ENCODE measurements at places on chromosomes 11 and 22.

DNA sequence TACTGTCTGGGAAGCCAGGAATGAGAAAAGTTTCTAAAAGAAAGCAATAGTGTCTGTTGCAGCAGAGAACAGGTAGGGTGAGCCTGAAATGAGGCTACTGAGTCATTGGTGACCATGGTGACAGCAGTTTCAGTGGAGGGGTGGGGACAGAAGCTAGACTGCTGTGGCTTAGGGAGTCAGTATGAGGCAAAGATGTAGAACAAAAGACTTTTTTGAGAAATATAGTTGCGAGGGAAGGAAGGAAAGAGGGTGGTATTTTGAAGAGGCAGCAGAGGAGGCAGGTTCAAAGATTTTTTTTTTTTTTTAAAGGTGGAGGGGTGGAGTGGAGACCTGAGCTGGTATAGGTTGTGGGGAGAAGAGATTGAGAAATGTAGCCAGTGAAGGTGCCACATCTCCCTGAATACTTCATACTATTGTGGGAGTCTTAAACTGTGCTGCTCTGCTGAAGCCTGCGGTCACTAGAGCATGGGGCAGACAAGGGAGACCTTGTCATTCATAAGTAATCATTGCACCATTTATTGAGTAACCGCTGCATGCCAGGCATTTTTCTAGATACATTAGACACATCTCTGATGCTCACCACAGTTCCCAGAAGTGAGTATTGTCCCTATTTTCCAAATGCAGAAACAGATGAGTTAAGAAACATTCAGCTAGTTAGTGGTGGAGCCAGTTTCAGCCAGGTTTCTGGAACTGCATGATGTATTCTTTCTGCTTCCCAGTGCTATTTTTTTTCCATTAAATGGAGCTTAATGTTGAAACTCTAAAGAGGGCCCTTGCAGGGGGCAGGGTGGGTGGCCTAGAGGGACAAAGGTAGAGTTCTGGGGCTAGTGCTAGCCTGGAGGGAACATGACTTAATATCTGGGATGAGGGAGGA lies 49.9 kb downstream of the STIM1 start:
- DNase-seq: no peak

DNA sequence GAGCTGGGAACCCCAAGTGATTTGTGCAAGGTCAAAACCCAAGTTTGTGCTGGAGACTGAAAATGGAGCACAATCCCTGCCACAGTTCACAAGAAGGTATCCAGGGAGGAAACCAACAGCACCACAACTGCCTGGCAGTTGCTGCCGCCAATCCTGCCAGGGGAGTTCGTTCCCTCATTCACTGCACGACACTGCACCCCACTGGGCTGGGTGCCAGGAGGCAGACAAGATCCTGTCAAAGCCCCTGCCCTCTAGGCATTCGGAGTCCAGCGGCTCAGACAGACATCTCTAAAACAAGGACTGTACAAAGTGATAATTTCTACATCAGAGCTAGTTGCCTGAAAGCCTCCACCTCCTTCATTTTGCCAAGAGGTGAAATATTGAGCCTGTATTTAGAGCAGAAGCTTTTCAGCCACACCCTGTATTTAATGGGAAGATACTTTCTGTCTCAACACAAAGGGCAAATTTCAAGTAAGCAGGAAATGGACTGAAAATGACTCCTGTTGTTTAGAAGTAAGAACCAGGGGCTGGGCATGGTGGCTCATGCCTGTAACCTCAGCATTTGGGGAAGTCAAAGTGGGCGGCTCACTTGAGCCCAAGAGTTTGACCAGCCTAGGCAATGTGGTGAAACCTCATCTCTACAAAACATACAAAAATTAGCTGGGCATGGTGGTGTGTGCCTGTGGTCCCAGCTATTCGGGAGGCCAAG lies 277.4 kb upstream of the NARS2 start:
- DNase-seq: no peak

DNA sequence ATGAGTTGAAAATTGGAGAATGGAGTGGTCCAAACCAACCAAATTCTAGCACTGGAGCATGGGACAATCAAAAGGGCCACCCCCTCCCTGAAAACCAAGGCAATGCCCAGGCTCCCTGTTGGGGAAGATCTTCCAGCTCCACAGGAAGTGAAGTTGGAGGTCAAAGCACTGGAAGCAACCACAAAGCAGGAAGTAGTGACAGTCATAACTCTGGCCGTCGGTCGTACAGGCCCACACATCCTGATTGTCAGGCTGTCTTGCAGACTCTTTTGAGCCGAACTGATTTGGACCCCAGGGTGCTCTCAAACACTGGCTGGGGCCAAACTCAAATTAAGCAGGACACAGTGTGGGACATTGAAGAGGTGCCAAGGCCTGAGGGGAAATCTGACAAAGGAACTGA lies 80.5 kb upstream of the ADSL start:
- DNase-seq: no peak

DNA sequence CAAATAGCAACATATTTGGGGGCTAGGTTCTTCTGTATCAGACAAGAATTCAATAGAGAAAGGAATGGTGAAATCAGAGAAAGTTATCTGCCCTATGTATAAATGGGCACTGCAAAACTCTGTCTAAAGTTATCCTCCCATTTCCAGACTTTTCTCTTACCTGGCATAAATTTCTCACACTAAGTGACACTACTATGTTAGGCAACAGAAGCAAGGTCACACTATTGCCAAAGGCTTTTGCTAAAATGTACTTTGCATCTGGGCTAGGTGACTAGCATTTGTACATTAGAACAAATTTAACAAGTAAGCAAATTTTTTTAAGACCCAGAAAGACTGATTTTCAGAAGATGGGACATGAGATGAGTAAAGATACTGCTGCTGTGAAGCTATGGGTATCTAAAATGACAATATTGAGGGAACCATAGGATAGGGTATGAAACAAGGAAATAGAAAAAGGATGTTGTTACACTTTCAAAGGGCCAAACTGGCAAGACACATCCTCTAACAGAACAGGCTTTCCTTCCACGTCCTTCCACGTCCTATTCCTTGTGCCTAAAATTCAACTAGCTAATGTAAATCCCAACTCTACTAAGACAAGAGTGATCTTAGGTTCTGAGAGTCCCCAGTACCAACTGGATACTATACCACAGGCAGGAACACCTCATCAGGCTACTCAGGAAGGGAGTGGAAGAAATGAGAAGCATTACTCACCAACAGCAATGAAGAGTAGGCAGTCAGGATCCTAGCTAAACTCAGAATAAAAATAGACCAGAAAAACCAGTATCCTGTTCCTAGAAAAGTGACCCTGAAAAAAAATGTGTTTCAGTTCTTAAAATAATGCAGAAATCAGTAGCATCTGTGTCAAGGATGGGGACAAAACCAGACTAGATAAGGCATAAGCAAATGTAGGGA lies 22.6 kb downstream of the GDPD4 start:
- no peak for DNase-seq

- DNase-seq: no peak
These were observed 112.0 kb downstream of the PLEKHA7 start for GRCh38 chr11:16902182-16902581.

GRCh38 chr11:122709039-122709760 lies 53.7 kb downstream of the UBASH3B start:
- DNase-seq: no peak

Measured in NCI-H1092 treated with DMSO at 0.1 percent for 48 hours (cell line).